Upper lobe of left lung (tissue), 6 donors: ENCODE measurements at places on chromosomes 13 and 19. TPM values are rescaled to one million over a fixed set of nuclear protein-coding genes. Genes with fewer than 3 reads are reported as not detected.

DNA sequence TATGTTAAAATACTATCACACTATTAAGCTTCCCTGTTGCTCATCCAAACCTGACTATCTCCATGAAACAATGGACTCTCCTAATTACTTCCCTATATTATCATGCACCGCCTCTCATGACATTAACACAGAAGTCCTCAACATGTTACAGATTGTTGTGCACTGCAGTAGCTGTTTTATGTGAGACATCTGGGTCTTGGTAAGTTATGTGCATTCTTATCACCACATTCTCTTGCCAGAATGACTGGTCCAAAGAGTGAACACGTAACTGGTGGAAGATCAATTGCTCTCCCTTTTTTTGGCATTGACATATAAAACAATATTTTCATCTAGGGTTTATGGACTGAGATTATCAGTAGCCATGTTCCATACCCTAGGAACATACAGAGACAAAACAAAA lies 59.4 kb downstream of the POSTN start:
- DNase-seq: no peak

The HPN gene
- 15.9 TPM for total RNA-seq

- DNase-seq: no peak
Measured at GRCh38 chr13:29156136-29156535, 336.0 kb downstream of the MTUS2 start.

The FOXA3 gene
- 0.46 TPM for total RNA-seq

The TEX26 gene
- total RNA-seq: 8.3 TPM

DNA sequence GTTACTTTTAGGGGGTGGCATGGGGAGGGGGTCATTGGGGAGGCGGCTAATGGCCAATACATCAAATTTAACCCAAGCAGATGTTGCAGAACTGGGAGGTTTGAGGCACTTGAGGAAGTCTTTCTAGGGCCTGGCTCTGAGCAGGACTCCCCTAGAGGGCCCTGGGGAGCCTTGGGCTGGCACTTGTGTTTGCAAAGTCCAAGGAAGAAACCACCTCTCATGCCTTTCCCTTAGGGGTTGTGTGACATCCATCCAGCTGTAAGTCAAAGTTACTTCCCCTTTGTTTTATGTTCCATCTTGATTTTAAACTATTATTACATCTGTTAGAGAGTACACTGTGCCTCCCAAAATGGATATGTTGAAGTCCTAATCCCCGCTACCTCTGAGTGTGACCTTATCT lies 159.9 kb downstream of the KATNAL1 start:
- DNase-seq: no peak

The NLRP9 gene
- not detected for total RNA-seq

DNA sequence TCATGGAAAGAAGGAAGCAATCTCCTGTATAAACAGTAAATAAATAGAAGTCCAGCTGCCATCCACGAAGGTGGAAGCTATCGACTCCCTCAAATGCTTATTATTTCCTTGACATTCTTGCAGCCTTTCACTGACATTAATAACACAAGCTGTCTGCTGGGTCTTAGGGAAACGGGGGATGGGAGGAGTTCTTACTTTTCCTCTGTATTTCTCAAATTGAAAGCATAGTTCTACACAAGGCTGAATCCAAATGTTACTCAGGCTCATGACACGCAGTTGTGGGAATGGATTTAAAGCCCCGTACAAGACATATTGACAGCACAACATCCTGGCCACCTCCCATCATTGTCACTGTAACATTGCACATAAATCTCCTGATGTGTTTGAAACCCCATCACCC lies 4.0 kb downstream of the SERPINE3 start:
- DNase-seq: no peak

DNA sequence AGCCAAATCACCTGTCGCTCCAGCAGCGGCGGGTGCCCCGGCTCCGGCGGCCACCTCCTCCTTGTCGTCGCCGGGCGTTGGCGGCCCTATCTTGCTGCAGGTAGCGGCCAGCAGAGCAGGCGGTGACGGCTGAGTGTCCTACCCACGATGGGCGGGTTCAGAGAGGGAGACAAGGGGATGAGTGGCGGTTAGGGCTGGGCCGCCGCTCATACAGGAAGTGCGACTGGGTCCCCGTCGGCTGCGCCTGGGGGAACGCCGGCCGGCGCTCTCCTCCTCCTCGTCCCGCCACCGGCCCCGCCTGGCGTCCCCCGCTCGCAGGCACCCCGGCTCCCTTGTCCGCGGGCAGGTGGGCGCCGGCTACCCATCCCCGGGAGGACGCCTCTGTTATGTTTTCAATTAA lies 1692.0 kb downstream of the SLITRK5 start:
- DNase-seq: no peak

The ZNF135 gene
- 2.9 TPM for total RNA-seq

GRCh38 chr19:50562329-50562728 lies 5.9 kb downstream of the LRRC4B start:
- DNase-seq: no peak

- DNase-seq: peak; percentile 94
Measured at GRCh38 chr19:459724-460511, 915 bp downstream of the SHC2 start.

The ACER1 gene
- total RNA-seq: not detected

DNA sequence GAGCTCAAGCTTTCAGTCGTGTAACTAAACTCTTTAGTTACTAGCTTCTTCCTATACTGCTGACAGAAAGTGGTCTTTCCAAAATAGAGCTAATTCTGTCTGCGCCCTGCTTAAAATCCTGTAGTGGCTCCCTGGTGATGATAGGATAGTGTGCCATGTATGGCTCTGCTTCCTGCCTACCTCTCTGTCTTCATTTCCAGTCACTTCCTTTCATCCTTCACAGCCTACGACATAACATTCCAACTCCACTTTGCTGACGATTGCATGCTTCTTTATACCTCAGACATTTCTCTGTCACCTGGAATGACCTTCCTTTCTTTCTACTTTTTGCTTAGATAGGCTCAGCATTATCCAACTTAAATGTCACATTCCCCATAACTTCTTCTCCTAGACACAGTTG lies 190.8 kb downstream of the MAB21L1 start:
- DNase-seq: no peak

The AP2S1 gene
- total RNA-seq: 99.0 TPM

DNA sequence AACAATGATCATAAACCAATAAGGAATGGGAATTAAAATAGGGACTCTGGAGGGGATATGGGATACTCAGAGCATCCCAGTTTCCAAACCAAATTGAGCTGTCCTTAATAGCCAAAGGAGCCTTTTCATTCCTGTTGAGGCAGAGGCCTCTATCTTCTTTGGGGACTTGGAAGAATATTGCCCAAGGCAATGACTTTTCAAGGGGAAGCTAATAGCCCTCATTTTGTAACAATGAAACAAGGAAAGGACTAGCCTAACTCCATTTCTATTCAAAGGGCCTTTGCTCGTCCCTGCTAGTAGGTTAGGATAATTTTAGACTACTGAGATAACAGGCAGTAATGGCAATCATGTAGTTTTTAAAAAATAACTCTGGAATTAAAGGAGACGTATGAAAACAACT lies 789.8 kb upstream of the SLITRK5 start:
- no peak for DNase-seq

- DNase-seq: peak; percentile 98
Measured at GRCh38 chr19:54168174-54168917, 4.6 kb downstream of the TMC4 start.

DNA sequence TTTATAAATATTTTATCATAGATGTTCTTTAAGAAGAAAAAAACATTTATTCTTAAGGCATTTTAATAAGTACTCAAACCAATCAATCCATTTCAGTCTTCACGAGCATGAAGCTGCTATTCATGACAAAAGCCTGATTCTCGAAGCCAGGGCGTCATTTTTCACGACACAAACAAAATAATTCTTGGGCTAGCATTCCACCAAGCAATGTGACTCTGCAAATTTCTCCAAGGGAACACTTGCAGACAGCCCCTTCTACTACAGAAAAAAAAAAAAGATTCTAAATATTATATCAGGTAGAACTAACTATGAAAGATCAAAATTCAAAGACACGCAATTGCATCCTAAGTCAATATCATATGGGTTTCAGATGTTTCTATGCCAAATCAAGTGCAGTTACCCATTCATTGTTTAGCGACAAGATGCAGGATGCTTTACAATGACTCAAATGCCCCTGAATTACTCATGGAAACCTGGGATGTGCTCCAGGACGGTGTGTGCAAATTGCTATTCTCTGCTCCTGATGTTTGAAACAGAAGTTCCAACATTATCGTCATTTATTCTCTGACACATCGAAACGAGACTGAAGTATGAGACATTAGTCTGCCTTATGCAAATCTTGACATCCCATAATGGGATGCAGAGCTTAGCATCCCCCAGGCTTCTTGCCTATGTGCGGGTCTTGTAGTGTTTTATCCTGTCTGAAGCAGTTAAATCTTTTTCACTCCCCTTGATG lies 517.7 kb downstream of the MYO16 start:
- no peak for DNase-seq

DNA sequence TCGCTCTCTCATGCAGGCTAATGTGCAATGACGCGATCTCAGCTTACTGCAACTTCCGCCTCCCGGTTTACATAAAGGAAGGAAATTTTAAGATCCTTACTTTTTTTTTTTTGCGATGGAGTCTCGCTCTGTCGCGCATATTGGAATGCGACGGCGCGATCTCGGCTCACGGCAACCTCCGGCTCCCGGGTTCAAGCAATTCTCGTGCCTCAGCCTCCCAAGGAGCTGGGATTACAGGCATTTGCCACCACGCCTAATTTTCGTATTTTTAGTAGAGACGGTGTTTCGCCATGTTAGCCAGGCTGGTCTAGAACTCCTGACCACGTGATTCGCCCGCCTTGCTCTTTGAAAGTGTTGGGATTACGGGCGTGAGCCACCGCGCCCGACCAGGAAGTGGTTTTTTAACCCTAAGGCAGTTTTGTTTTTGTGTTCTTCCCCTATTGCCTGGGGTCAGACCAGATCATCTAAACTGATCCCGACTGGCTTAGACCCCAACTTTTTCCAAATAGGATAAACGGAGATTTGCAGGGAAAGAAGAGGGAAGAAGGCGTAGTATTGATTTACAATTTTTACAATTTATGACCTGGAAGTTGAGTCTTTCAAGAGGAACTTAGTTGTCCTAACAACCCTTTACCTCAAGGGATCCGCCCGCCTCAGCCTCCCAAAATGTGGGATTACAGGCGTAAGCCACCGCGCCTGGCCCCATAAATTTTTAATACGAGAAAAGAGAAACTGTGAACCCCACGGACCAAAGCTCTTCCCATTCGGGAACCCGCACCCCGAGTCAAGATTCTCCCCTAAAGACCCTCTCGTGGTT lies 142.0 kb downstream of the ZNF737 start:
- DNase-seq: peak; percentile 63

The ZNF345 gene
- 4.9 TPM for total RNA-seq

The TSSK6 gene
- total RNA-seq: 3.3 TPM

The IGLON5 gene
- total RNA-seq: 0.09 TPM

GRCh38 chr13:98976941-98977340 lies 923 bp downstream of the DOCK9 start:
- no peak for DNase-seq

DNA sequence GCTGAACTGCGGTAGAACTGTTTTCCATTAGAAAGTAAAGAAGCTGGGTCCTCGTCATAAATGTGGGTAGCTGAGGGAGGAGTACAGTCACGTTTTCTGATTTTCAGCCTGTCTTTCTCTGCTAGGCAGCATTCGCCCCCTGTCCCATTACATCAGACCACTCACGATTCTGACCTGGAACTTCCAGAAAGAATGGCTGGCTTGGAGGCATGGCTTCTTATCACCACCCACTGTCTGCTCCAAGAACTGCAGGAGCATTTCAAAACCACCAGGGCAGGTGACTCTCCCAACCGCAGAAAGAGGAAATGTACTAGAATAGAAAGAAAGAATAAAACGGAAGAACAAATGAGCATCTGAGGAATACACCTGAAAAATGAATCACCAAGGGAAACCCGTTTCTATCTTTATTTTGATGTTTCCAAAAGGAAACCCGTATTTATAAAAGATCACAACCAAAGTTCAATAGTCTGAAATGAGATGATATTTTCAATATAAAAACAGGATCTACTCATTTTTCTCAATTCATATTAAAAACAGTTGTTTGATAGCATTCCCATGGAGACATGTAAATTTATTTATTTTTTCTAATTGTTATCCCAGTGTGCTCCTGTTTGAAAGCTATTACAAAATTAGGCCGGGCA lies 22.1 kb upstream of the POMP start:
- DNase-seq: no peak

The NAPA gene
- total RNA-seq: 170 TPM

- DNase-seq: peak; percentile 65
Measured at GRCh38 chr19:50461066-50461875, 15.0 kb upstream of the EMC10 start.

DNA sequence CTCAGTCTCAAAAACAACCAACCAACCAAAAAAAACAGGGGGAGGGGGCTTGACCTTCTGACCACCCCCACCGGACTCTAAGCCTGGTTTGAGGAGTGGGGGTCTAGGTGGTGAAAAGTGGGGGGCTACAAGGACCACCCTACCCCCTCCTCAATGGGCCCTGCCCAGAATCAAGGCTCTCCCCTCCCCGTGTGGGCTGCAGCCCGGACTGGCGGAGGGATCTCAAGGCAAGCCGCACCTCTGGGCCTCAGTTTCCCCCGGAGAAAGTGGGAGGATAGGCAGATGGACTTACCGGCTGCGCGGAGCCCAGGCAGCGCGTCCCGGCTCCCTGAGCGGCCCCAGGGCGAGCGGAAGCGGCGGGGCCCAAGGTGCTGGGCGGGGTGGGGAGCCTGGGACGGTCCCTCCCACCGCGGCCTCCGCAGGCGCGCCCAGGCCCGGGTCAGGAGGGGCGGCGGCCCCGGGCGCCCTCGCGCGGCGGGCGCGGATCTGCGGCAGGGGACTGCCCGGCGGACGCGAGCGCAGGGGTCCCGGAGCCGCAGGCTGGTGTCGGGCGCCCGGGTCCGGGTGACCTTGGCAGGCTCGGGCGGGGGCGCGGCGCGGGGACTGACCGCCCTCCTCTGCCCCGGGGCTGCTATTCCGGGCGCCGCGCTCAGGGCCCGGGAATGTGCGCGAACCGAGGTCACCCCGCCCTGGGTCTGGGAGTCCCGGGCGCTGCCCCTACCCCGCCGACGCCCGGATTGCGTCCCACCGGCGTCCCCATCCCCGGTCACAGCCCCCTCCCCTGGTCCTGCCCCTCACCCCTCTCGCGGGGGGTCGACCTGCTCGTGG lies at the start of gene ADAMTSL5:
Gene ADAMTSL5, minus strand, starts transcription at position 349 of the 828 bp plus-strand sequence. CDS start 2,076 bp downstream, outside the sequence.
- DNase-seq: peak; percentile 90

DNA sequence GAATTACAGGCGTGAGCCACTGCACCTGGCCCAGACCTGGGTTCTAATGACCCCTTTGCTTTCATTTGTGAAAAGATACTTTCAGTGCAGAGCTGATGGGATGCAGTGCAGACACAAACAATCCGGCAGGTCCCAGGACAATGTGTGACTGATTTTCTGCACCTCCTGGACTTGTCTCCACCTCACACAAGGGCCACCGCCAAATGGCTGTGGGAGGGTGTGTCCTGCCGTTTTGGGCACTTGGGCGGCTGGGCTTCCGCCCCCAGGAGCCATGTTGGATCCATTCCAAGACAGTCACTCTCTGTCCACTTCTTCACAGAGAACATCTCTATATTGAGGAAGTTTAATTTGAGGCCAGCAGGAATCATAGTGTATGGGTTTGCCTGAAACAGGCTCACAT lies 112.3 kb upstream of the ZNF507 start:
- no peak for DNase-seq

DNA sequence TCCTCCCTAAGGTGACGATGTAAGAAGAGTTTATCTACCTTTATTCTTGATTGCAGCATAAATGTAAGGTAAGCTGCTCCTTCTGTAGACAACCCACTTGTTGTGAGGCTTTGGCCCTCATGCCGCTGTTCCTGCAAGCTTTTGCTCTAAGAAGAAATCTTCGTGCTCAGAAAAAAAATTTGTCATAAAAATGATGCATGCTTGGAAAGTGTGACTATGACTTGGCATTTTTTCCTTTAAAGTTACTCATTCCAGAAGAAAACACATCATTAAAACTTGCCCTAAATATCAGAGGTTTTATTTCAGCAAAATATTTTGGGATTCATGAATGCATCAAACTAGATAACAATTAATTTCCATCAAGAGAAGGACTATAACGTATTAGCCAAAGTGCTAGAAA lies 39.8 kb downstream of the KCTD12 start:
- DNase-seq: no peak
